ENCODE measurements at places on chromosomes 16 and 17.

- DNase-seq: no peak
Observed at GRCh38 chr16:57318240-57318970, 33.9 kb upstream of the PLLP start.

DNA sequence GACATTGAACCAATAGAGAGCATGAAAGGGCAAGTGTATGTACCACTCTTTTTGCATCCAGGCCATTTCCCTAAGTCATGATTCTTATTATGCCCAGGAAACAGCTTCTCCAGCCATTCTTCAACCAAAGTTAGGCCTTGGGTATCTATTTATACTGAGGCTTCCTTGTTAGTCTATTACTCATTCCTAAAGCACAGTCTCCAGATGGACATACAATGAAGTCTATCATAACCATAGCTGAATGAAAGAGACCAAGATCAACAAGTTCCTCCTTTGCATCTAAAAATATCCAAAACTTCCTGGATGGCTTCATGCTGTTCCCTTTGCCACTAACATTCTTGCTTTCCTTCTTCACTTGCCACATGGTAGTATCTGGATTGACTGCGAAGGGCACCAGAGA is 265.9 kb downstream of the CDH8 start:
- DNase-seq: no peak

GRCh38 chr17:9792181-9792840 is 919 bp upstream of the DHRS7C start:
- DNase-seq: no peak

- DNase-seq: no peak
Observed at GRCh38 chr16:78462288-78463208, 363.1 kb downstream of the WWOX start.

- DNase-seq: no peak
Observed at GRCh38 chr17:49637050-49637449, 40.8 kb downstream of the SPOP start.

GRCh38 chr16:74778646-74779045 is 4.0 kb upstream of the FA2H start:
- DNase-seq: no peak

- DNase-seq: no peak
Observed at GRCh38 chr17:65772989-65773388, 211.5 kb upstream of the AXIN2 start.

DNA sequence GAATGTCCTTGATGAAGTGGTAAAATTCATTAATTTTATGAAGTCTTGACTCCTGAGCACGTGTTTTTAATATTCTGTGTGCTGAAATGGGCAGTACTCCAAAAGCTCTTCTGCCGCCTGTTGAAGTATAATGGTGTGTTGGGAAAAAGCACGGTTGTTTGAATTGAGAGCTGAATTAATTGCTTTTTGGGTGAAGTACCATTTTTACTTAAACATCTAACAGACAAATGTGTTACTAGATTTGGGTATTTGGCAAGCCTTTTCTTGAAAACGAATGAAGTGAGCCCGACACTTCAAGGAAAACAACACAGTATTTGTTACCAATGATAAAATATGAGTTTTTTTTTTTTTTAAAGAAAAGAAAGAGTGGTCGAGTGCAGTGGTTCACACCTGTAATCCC is 22.5 kb downstream of the WWP2 start:
- DNase-seq: no peak

- no peak for DNase-seq
Observed at GRCh38 chr17:67686241-67686640, 31.5 kb upstream of the NOL11 start.
